A549 treated with Hydrocortisone at 1 μM for 4 hours (cell line): ENCODE measurements at places on chromosomes 7 and 10. TPM values are rescaled to one million over a fixed set of nuclear protein-coding genes. Genes with fewer than 3 reads are reported as not detected.

The NME8 gene
- not detected in 5 replicates for total RNA-seq

The CFAP69 gene
- total RNA-seq, result 1.4 to 2.0 TPM (median 1.7 TPM) in 5 replicates

The WDR86 gene
- total RNA-seq, result 0.11 to 0.23 TPM (median 0.16 TPM) in 5 replicates

The BEND7 gene
- 6.3 to 10.6 TPM (median 9.6 TPM) in 5 replicates for total RNA-seq
